ENCODE measurements at places on chromosomes 12 and 14. TPM values are rescaled to one million over a fixed set of nuclear protein-coding genes. Genes with fewer than 3 reads are reported as not detected.

DNA sequence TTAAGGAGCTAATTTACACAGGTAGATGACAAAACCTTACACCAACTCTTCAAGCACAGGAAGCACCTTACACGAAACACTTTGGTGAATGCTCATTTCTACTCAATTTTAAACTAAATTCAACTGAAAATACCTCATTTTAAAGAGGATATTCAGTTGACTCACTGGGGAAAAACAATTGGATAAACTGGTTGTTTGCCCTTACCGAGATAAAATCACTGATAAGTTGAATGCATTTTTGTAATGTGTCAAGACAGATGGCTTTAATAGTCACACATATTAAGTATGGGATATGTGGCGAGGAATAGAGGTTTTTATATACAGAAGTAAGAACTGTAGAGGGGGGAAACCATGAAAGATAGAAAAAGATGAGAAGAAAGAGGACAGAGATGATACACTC is 105.4 kb downstream of the HMGA2 start:
- DNase-seq, result no peak

The HOTAIR gene
- not detected for total RNA-seq

DNA sequence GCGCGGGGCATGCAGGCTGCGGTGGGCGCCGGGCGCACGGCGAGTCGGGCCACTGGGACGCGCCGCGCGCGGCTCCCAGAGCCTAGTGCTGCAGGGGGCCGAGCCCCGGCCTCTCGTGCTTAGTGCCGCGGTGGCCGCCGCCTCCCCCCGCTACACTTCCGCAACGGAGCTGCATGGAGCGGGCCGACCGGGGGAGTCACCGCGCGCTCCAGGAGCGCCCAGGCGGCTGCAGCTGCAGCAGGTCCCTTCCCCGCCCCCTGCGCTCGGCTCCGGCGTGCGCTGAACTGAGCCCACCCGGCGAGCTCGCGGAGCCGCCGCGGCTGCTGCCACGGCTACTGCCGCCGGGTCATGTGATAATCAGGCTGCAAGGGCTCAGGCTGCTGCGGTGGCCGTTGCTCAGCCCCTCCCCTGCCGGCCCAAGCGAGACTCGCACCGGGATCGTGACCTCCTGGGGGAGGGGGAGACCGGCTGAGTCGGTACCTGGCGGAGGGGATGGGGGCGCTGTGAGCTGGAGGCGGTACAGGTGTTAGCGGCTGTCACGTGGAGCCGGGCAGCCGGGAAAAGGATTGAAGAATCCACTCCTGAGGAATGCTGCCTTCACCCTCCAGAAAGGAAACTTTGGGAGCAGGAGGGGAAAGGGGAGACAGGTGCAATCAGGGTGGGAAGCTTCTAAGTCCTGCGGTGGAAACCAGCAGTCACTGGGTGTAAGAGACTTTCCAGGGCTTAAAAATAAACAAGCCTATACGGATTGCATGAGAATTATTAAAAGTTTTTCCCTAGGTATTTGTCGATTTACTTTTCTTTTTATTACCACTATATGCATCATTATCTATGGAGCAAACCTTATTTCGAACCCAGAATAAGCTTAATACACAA is at the start of gene PPM1H:
Gene PPM1H, minus strand, starts transcription at position 352 of the 876 bp plus-strand sequence. CDS start 414 bp downstream, outside the sequence.
- peak; percentile 85 for DNase-seq

DNA sequence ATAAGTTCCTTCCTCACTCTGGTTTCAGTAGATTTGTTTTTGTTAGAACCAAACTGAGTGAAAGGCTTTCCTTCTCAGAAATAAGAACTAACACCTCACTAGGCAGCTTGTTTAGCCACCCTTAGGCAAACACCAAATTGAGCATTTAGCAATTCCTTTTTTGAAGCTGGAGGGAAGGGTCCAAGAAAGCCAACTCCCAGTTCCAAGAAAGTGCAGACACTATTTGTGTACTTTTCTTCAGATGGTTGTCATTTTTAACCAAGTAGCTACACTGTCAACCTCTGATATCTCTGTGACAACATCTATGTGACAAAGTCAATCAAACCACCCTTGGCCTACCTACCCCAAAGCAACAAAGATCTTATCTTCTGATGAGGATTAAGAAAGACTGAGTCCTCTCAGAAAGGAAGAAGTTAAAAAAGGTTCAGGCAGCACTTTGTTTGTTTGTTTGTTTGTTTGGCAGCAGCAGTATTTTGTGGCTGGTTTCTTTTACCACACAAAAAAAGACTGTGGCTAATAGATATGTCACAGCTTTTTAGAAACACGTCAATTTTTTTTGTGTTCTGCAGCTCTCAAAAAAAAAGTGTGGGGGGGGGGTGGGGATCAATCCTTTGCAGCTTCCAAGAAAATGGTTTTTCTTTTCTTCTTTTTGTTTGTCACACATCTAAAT is 203.8 kb downstream of the CRADD start:
- DNase-seq, result no peak

GRCh38 chr12:85445060-85445938 is 165.3 kb downstream of the ALX1 start:
- no peak for DNase-seq

The COL2A1 gene
- 0.13 TPM for total RNA-seq

- no peak for DNase-seq
These were observed 16.7 kb downstream of the AHSA1 start for GRCh38 chr14:77474479-77475177.

GRCh38 chr14:104199266-104199895 is 61.0 kb downstream of the KIF26A start:
- no peak for DNase-seq

All from cardiac septum (tissue), 1 donor.